ENCODE measurements at places on chromosomes 7 and 10.

DNA sequence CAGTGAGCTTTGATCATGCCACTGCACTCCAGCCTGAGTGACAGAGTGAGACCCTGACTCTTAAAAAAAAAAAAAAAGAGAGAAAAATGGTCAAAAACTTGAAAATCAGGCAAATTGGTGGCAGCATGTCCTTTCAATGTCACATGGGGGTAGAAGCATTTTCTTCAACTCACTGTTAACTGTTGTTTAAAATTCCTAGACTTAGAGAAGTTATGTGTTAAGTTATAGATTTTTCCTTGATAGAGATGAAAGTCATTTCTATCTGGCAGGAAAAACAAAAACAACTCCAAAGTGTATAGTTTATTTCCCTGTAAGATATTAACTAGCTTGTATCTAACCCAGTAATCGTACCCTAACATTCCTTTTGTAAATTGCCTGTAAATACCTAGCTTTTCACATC is 26.8 kb downstream of the LYZL2 start:
- DNase-seq = no peak

DNA sequence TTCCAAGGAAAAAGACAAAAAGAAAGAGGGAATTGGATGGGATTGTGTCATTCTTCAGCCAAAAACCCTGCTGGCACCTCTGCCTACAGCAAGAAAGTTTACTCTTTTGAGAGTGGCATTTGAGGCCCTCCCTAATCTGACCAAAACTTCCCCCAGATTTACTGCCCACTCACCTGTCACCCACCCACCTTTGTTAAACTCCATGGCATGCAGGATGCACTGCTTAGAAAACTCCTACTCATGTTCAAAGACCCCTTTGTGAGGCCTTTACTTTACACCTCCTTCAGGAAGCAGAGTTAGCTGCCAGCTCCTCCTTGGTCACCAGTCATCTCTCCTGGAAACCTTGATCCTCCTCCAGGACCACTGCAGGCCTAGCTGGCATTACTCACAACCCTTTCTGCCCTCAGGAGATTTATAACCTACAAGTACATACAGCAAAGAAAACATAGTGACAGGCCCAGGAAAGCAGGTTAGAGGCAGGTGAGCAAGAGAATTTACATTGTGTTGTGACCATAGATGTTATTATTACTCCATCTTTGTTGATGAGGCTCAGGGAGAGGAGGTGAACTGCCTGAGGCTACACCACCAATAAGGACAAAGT is 10.3 kb upstream of the PLAC9 start:
- no peak for DNase-seq

GRCh38 chr7:36972140-36972518 is 247.8 kb upstream of the AOAH start:
- DNase-seq = no peak

DNA sequence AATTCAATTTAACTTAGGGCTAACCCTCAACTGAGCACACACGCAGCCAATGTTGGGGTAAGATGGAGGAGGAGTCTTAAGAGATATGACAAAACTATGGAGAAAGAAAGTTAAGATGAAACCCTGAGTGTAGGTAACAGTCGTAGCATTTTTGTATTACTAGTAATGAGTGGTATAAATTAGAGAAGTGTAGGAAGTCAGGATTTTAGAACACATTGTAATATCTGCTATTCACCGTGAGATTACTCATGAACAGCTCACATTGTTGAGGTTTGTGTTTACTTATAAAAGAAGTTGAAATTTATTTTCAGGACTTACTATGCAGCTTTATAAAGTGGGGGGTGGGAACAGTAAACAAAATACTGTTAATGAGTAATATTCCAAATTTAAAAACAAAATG is 107.2 kb downstream of the ARHGAP21 start:
- no peak for DNase-seq

DNA sequence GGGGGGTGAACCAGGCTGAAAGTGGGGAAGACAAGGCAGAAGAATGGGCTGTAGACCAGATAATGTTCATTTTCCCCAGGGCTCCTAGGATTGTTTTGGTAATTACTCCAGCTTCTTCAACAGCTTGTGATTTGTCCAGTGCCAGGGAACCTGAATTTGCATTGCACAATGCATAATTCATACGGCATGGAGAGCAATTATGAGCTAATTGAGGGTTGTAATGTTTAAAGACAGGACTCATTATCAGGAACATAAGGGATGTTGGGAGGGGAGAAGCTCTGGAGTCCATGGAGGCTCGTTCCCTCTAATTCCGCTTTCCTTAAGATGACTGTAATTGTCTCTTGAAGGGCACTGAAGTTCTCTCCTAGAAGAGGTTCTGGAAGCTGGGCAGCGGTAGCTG is 405.0 kb upstream of the ZMIZ1 start:
- no peak for DNase-seq
